Right renal pelvis (tissue), 4 donors: ENCODE measurements at places on chromosomes 6 and 20. TPM values are rescaled to one million over a fixed set of nuclear protein-coding genes. Genes with fewer than 3 reads are reported as not detected.

Gene TAGAP
- polyA plus RNA-seq, result 0.97 TPM

Gene CPXM1
- 339 TPM for polyA plus RNA-seq

Gene TXLNB
- 1.3 TPM for polyA plus RNA-seq

Gene MROH8
- polyA plus RNA-seq, result 7.9 TPM

Gene SLC17A3
- polyA plus RNA-seq, result 0.60 TPM

Gene PAK5
- polyA plus RNA-seq, result 0.51 TPM

Gene KCNB1
- polyA plus RNA-seq, result 0.39 TPM

Gene CENPW
- polyA plus RNA-seq, result 25.9 TPM

DNA sequence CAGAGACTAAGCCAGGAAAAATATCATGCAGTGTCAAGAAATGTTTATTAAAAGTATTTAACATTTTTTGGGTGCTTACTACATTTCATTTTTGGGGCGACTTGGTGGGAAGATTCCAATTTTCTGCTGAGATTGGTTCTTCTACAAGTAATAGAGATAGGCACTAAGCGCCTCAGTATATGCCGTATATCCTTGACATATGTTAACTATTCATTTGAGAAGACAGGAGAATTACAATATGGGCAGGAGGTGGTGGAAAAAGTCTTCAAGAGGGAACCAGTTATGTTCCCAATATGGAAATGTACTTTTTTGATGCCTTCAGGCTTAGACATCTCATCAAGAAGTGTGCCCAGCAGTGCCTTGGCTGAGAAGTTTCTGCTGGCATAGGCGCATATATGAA is 6.5 kb downstream of the CTNNBL1 start:
- no peak for DNase-seq

GRCh38 chr6:151850479-151851003 is 43.1 kb downstream of the ESR1 start:
- no peak for DNase-seq

- no peak for DNase-seq
Measured at GRCh38 chr6:4777394-4777935, 1.3 kb downstream of the CDYL start.

- no peak for DNase-seq
Measured at GRCh38 chr20:40678286-40678875, 10.7 kb downstream of the MAFB start.

- no peak for DNase-seq
Measured at GRCh38 chr6:170297576-170298330, 6.9 kb upstream of the DLL1 start.

- DNase-seq, result no peak
Measured at GRCh38 chr6:81309811-81310210, 442.7 kb downstream of the TENT5A start.

- DNase-seq, result no peak
Measured at GRCh38 chr20:52869698-52870501, 102.3 kb upstream of the TSHZ2 start.

DNA sequence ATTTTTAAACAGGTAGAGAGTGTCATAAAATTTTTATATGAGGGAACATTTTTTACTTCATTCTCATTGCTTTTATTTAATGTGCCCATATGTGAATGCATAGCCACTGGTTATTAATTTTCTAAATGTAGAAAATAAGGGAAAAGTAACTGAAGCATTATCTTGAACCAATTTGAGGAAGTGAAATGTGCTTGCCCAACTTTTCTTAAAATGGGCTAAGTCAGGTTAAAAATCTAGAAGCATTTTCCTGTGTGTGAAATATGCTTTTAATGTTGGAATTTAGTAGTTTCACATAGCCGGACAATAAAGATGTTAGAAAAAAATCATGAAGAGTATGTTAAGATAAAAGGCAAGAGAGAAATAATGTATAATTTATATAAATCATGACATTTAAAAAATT is 3.8 kb downstream of the SEC23B start:
- no peak for DNase-seq

DNA sequence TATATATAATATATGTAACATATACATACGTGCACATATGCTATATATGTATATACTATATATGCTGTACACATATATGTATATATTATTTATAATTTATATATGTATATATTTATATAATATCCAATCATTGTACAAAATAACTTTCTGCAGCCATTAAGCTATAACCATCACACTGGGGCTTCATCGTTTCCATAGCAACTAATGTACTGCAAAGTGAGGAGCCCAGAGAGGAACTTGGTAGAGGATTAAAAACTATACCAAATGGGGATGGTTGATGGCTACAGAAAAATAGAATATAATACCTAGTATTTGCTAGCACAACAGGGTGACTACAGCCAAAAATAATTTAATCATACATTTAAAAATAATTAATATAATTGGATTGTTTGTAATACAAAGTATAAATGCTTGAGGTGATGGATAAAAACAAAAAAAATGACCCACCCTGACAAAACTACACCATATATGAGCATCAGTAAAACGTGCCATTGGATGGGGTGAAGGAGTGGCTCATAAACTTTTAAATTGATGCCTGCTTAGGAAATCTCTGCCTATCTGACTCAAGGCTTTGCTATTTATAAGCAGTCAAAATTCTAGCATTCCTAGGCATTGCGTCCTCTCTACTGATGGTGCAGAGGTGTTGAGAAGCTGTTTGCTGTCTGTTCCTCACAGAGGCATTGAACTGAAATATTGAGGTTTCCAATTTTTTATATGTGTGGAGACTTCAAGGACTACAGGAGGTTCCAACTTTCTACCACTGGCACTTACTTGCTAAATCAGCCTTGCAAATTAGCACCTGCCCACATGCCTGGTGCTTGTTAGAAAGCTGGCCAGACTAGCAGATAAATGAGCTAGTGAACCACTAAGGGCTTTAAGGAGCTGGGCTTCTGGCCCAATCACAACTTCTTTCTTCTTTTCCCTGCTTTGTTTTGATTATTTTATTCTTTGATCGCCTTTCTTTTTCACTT is 190.1 kb downstream of the SCP2D1 start:
- no peak for DNase-seq

DNA sequence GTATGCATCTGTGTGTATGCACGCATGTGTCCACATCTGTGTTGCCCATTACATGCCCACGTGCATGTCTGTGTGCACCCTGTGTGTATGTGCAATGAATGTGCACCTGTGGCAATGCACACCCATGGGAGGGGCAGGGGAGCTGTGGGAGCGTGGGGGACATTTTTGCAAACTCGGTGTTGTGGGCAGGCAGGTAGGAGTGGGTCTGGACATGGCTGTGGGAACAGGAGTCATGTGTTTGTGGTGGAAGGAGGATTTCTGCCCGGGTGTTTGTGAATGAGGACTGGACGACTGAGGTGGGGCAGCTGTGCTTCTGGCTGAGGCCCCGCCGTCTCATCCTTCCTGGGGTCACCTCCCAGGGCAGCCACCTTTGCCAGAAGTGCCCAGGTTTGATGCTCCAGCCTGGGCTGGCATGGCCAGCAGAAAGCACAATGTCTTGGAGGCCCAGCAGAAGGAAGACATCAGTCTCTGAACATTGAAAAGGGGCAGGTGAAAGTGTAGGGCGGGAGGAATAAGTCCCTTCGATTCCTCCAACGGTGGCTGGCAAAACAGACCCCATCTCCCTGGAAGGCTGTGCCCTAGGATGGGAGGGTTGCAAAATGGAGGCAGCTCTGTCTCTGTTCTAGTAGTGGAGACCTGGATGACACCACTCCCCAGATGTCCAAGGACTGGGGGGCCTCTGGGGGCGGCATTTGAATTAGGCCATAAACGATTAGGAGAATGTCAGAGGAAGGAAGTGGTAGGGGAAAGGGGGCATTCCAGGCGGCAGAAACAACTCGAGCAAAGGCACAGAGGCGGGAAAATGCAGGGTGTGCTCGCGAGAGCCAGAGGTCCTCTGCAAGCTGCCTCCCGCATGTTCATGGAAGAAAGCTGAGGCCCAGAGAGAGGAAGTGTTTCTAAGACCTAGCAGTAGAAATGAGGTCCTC is 19.1 kb upstream of the ARMC12 start:
- DNase-seq, result no peak
